Effector CD8-positive, alpha-beta T cell (primary cell): ENCODE measurements at places on chromosomes 12 and 14.

DNA sequence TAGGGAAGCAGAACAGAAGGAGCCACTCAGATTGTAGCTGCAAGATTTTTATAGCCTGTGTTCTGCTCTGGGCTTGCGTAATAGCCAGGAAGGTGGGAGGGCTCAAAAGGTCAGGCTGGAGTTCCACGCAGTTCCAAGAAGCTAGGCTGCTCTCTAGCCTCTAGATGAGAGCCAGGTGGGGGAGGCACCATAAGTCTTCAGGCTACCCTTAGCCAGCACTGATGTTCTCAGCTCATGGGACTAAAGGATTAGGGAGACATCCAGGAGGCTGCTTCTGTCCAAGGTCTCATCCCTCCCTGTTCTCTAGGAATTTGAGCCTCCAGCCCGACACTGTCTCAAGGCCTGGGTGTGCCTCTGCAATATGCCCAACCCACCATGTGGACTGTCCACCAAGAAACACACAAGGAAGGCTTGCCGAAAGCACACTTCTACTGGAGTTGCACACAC is 1.7 kb downstream of the LMBR1L start:
- DNase-seq = no peak

GRCh38 chr12:94427501-94428381 is 31.9 kb downstream of the CEP83 start:
- DNase-seq = no peak

DNA sequence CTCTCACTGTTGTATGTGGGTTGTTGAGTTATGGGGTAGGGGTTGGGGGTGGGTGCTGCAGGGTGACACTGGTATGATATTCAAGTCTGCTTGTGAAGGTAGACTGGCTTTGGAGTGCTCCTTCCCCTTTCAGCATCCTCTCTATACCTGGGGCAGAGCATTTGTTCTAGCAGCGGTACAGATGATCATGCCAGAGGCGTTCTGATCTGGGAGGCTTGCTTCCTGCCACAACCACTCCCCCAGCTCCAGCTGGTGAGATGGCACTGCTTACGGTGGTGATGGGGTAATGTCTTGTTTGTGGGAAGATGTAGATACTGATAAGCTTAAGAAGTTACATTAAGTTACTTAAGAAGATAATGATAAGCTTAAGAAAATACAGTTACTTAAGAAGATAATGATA is 131.8 kb downstream of the ERC1 start:
- no peak for DNase-seq

- DNase-seq = no peak
Observed at GRCh38 chr12:50282721-50283228, 545 bp downstream of the LIMA1 start.

DNA sequence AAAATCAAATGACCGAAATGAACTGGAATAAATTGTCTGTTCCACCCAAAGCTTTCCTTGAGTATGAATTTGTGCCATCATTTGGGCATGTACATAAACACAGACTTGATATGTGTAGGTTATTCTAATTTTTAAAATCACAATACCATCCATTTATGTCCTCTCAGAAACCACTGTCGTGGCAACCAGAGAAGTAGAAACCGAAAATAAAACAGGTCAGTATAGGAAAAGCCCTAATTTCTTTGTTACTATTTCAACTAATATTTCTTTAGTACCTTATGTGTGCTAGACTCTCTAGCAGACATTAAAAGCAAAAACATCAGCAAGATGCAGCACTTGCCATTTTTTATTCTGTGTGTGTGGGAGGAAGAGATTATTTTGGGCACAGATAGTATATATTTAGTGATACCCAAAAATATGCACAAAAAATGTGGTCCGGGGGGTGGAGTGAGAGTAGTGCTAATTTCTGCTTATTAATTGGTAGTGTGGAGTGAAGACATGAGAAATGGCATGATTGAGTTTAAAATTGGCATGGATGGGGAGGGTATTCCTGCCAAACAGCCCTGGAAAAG is 130.8 kb upstream of the CNTN1 start:
- DNase-seq = no peak
